Hepatic stellate cell (primary cell): ENCODE measurements at places on chromosomes 7 and 10.
A peak's percentile ranks its signal among the peaks of the same experiment; 100 is the strongest.

DNA sequence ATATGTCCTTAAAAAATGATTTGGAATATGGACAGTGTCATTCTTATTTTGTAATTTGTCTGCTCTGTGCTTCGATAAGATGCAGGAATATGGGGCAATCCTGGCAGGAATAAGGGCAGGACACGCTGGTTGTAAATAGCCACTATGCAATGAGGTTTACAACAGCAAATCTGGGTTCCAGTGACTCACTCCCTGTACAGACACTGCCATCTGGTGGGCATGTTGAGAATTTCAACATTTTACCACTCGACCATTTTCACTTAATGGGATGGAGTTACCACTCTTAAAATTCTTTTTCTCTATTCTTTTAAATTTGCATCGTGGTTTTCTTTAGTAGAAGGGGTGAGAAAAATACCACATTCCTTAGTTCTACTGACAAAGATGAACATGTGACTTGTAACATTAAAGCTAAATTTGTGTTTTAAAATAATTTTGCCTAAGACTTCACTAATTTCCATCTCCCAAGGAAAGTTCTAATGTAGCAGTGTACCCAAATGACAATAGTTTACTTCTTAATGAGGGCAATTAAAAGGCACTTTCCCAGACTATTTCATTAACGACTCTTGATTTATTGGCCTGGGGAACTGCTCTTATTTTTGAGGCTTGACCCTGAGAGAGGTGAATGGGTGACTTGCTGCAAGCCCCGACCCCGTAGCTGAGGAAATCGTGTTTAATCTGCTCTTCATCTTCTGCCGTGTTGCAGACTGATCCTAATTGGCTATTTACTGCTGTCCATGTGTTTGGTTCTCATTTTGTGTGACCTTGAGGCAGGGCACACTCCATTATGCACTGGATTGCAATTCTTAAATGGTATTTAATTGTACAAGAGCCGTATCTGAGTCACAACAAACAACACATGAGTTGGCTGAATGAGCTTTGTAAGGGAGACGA lies 173.6 kb upstream of the IMMP2L start:
- peak; percentile 72 for DNase-seq

GRCh38 chr7:2621061-2621828 lies 10.5 kb upstream of the TTYH3 start:
- DNase-seq: peak; percentile 79

- DNase-seq: no peak
These were observed 868.1 kb upstream of the AUTS2 start for GRCh38 chr7:68730194-68730593.

GRCh38 chr7:101420436-101420835 lies 57.8 kb downstream of the COL26A1 start:
- no peak for DNase-seq

- DNase-seq: peak; percentile 48
These were observed 9.0 kb downstream of the MRPL32 start for GRCh38 chr7:42940985-42941847.

GRCh38 chr7:47460251-47460989 lies 121.5 kb downstream of the TNS3 start:
- no peak for DNase-seq

DNA sequence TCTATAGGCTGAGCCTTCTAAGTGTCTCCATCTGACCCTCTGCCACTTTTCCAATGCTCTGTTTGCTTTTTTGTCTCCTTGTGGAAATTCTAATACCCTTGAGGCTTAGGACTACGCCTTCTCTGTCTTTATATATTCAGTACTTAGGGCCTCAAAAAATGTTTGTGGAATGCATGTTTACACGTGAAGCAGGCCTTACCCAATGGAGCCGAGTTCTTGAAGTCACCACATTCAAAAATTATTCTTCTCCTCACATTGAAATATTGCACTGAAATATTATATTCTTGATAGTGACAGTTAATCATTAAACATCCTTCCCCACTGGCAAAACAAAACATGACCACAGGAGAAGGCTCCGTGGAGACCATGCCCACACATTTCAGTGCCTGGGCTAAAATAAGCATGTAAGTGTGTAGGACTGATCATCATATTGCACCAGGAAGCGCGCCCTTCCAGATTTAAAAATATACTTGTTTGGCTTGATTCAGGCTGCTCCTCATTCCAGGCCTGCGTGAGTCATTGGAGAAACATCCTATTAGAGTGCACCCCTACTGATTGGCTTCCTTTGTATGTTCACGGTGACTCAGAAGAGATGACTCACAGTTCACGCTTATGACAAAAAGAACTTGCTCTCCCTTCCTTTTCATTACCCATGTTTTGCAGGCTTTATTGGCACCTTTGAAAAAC lies 307.4 kb upstream of the AOAH start:
- peak; percentile 77 for DNase-seq

GRCh38 chr7:141663081-141663849 lies 38.7 kb downstream of the DENND11 start:
- DNase-seq: no peak

- no peak for DNase-seq
These were observed 38.9 kb upstream of the ANKRD1 start for GRCh38 chr10:90959826-90960225.

DNA sequence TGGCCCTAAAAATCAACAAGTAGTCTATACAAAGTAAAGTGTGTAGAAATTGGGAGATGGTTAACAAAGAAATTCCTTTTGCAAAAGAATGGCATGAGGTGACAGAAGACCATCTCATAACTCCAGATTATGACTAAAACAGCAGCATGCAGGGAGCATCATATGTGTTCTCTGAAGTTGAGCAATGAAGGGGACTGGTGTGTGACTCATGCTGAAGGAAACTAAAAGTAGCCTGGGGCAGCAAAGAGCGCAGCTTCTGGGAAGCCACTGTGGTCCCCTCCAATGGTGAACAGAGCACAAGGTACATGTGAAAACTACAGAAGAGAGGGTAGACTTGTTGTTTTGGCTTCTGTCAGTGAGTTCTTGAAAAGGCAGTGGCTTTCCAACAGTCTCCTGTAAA lies 133.4 kb downstream of the MACC1 start:
- no peak for DNase-seq

DNA sequence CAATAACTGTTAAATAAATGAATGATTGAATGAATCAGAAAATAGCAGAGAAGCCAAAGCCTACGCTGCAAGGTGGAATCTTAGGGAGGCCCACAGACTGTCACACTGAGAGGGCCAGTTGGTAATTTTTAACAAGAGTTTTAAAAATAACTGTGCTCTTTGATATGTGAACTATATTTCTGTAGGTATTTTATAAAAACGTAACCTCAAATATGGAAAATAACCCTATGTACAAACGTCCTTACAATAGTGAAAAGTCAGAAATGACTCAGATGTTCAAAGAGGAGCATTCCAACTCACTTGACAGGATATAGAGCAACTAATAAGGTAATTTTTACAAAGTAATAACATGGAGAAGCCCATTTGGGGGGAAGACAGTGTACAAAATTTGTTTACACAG lies 18.9 kb upstream of the TMEM273 start:
- no peak for DNase-seq

- no peak for DNase-seq
These were observed 2.3 kb upstream of the ZC3HAV1 start for GRCh38 chr7:139111811-139112301.

DNA sequence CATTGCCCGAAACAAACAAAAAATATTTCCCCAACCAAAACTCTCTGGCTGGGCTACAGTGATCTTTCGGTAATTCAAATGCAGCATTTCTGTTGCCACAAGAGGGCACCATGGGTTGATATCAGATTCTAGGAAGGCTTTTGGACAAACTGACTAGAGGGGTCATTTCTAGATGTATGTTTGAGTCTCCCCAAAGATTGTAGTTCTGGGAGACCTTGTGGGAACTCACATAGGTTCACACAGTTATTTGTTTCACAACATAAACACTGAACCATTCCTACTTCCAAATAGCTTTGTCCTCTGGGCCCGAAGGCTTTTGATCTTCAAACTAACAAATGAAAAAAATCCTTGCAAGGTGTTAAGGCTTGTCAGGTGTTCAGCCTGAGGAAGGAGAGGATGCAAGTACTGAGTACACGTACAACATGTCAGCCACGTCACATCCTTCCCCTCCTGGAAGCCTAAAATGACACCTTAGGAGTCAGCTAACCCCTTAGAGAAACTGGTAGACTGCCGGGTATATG lies 37.0 kb upstream of the IL15RA start:
- DNase-seq: peak; percentile 48

DNA sequence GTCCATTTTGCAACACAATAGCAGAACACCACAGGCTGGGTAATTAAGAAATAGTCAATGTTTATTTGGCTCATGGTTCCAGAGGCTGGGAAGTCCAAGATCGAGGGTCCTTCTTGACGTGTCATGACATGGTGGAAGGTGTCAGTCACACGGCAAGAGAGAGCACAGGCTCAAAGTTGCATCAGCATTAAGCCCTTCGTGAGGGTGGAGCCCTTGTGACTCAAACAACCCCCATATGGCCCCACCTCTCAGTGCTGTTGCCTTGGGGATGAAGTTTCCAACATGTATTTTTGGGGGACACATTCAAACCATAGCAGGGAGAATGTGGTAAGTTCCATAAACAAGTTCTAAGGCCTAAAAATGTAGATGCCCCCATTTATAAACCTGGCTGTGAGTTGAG lies 24.6 kb upstream of the GTPBP4 start:
- DNase-seq: no peak

GRCh38 chr10:100780324-100780723 lies 34.9 kb downstream of the PAX2 start:
- no peak for DNase-seq

DNA sequence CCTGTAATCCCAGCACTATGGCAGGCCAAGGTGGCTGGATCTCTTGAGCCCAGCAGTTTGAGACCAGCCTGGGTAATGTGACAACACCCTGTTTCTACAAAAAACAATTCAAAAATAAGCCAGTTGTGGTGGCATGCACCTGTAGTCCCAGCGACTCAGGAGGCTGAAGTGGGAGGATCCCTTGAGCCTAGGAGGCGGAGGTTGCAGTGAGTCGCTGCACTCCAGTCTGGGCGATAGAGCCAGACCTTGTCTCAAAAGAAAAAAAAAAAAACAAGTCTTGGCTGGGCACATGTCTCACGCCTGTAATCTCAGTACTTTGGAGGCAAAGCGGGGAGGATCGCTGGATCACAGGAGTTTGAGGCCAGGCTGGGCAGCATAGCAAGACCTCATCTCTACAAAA lies 74.6 kb upstream of the PDSS1 start:
- DNase-seq: no peak
